ENCODE measurements at places on chromosomes 2 and 18.

DNA sequence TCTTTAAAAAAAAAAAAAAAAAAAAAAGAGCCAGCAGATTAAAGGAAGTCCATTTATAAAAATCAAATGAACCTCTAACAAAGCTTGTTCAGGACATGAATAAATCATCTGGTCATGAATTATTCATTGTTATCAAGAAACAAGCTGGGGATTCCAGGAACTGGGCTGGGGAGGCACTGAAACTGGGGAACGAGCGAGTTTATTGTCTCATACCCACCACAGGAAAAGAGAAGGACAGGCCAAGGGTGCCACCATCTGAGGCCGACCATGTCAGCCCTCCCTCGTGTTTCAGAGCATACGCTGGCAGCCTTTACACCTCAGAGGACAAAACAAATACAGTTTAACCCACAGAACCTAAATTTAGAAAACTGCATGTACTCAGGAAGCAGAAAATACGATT is 164.2 kb downstream of the VWC2L start:
- DNase-seq = peak; percentile 31

GRCh38 chr2:608711-609110 is 68.5 kb downstream of the TMEM18 start:
- DNase-seq = no peak

DNA sequence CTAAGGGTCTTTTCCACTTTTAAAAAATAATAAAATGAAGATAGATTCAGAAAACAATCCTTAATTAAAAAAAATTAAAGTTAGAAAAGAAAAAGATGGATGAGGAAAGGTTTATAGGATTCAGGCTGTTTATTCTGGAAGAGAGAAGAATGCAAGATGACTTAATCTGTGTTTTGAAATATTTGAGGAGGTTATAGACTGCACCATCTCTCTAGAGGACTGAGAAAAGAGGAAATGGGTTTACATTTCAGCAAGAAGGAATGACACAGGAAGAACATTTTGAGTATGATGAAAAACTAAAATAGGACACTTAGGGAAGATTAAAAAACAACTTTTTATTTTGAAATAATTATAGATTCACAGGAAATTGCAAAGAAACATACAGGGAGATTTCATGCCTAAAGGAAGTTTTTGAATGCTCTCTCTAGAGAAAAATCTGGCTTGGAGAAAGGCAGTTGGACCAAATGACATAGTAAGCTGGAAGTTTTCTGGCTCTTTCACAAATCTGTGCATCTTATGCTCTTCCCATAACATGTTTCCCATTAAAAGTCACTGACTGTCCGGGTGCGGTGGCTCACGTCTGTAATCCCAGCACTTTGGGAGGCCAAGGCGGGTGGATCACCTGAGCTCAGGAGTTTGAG is 75.0 kb downstream of the CERS6 start:
- peak; percentile 15 for DNase-seq

- no peak for DNase-seq
Observed at GRCh38 chr2:26658691-26659346, 17.7 kb upstream of the CIB4 start.

DNA sequence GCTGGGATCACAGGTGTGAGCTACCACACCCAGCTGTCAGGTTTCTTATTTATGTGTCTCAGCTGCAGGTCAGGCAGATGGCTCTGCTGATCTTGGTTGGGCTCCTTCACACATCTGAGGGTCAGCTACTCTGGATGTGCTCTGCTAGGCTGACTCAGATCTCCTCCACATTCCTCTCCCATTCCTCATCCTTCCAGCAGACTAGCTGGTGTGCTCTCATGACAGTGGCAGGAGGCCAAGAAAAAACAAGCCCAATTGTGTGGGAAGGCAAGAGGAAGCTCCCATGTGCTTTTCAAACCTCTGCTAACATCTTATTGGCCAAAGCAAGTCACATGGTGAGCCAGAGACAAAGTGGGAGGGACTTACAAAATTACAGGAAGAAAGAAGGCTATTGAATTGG is 11.7 kb upstream of the MSH6 start:
- DNase-seq = peak; percentile 71

DNA sequence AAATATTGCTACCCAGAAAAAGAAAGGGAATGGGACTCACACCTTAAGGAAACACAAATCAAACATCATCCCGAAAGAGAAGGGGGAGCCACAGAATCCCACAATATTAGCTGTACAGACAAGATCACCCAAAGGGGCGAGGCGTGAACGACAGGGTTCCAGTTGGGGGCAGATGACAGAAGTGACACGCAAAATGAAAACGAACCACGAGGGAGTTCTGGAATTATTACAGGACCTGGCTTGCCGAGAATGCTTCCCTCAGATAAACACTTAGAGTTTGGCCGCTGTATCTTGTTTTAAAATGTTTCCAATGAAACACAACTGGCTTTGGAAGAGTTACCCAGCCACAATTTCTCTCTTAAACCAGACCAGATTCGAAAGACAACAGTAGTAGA is 60.4 kb downstream of the C2orf76 start:
- DNase-seq = no peak

GRCh38 chr18:51123046-51123395 is 74.5 kb downstream of the MEX3C start:
- DNase-seq = no peak

GRCh38 chr2:41970988-41971660 is 76.7 kb upstream of the PKDCC start:
- DNase-seq = no peak

- peak; percentile 79 for DNase-seq
Observed at GRCh38 chr2:23745726-23746105, 181.2 kb downstream of the ATAD2B start.

DNA sequence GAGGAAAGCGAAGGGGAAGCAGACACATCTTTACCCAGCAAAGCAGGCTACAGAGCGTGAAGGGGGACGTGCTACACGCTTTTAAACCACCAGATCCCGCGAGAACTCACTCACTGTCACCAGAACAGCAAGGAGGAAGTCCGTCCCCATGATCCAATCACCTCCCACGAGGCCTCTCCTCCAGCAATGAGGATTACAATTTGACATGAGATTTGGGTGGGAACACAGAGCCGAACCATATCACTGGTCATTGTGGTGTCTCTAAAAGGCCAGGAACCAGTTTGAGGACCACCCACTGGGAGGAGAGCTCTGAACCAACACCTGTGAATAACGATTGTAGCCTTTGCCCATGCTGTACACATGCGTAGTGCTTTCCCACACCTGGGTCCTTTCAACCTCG is 116.6 kb upstream of the FAM136A start:
- no peak for DNase-seq

GRCh38 chr2:157929871-157930667 is 53.9 kb upstream of the ACVR1 start:
- DNase-seq = no peak

- DNase-seq = no peak
Observed at GRCh38 chr2:98502556-98503335, 58.1 kb downstream of the INPP4A start.

DNA sequence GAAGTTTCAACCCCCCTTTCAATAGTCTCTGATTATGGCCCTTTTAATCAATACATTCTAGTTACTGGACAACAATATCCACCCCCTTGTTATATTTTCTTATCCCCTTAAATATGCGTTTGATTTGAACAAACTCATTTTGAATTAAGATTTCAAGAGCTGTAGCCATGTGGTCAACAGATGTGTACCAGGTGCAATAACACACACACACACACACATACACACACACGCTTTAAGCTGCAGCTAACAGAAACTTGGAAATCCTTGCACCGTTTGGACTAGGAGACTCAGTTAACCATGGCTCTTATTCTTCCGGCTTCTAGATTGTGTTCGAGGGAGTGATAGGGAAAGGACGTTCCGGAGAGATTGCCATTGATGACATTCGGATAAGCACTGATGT is 82.8 kb downstream of the NRP2 start:
- DNase-seq = no peak

DNA sequence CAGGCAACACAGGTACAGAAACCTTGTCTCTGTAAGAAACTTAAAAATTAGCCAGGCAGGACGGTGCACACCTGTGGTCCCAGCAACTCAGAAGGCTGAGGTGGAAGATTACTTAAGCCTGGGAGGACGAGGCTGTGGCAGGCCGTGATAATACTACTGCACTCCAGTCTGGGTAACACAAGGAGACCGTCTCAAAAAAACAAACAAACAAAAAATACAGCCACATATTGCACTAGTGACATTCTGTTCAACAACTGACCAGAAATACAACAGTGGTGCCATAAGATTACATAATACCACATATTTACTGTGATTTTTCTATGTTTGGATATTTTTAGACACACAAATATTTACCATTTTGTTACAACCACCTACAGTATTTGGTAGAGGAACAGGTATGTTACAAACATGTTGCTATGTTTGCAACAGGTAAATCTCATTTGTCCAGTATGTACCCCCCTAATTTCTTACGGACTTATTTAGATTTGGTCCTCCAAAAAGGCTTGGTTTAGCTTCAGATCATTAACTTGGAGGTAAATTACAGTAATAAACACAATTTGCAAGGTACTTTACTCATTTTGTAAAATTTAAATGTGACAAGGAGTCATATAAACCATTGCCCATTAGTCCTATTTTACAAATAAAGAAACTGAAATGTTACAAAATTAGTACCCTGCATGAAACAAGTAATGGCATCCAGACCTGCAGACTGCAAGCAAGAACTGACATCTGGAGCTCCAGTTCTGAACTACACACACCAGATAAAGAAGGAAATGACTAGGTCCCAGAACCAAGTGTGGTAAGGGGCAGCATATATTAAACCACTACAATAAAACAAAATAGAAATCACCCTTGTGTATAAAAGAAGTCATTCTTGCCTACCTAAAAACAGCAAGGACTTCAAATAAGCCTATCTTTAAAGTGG is 36.8 kb downstream of the TRIP12 start:
- no peak for DNase-seq

DNA sequence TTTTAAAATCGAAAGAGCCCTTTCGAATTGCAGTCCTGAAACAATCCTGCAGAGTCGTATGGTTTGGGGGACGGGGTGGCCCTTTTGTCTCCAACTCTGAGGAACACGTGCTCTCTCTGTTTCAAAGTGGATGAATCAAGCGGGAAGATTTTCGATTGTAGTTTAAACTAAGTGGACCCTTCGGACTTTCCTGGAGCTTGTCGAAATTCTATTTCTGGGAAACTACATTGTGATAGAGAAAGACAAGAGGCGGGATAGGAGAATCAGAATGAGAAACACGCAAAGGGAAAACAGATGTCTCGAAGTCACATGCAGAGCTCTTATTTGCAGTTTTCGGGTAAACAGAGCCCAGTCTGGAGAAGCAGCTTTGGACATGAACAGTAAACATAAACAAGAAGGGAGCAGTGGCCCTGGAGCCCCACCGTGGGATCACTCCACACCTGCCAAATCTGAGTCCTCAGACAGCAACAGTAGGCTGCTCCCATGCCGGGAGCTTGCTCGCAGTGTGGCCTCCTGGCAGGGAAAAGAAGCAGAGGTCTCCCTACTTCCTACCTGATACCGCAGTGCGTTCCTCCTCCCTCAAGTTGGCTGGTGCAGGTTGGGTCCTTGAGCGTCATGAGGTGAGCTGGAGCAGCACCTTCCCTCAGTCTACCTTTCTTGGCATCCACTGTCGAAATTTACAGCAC is 202.4 kb downstream of the SLC4A3 start:
- no peak for DNase-seq

DNA sequence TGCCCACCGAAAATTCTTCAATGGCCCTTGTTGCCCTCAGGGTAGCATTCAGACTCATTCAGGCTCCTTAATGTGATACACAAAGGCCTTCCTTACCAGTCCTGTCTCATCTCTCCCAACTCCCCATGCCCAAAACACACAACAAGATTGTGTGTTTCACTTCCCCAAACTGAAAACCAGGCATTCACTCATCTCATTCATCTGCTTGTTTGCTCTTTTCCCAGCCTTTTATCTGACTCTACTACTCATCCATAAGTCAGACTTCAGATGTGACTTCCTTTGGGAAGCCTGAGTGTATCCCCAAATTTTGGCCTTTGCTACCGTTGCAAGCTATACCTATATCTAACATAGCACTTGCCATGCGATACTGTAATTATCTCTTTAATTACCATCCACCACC is 9.7 kb upstream of the SLC39A10 start:
- DNase-seq = no peak

GRCh38 chr18:68498185-68498584 is 216.7 kb downstream of the TMX3 start:
- no peak for DNase-seq

GRCh38 chr2:144048631-144049060 is 471.3 kb downstream of the ZEB2 start:
- DNase-seq = no peak

GRCh38 chr2:102603904-102604303 is 15.4 kb upstream of the SLC9A2 start:
- no peak for DNase-seq

DNA sequence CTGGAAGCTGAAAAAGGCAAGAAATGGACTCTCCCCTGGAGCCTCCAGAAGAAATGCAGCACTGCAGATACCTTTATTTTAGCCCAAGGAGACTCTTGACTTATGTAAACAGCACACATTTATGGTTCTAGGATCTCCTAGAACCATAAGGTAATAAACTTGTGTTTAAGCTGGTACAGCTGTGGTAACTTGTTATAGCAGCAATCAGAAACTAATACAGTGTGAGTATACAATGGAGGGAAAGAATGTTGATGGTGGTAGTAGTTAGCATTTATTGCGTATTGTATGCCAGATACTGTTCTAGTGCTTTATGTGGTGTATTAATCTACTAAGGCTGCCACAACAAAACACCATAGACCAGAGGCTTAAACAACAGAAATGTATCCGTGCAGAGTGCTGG is 40.6 kb downstream of the FOSL2 start:
- no peak for DNase-seq

GRCh38 chr2:5846881-5847280 is 154.7 kb downstream of the SOX11 start:
- peak; percentile 86 for DNase-seq

GRCh38 chr18:25701821-25702220 is 349.9 kb upstream of the ZNF521 start:
- no peak for DNase-seq

DNA sequence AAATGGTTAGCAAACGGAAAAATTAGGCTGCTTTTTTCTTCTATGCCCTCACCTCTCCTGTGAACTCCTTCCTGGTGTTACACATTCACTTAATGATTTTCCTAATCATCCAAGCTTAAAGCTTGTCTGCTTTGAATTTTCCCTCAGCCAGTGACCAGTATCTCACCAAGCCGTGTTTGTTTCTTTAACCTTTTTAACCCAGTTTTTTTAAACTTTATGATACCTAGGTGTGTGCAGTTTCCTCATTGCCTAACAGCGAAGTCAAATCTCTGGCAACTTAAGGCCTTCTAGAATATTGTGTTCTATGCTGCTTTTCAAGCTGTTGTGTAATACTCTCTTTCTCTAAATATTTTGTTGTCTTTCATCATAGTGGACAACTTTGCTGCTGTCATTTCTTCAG is 113.0 kb downstream of the PIK3C3 start:
- no peak for DNase-seq

- DNase-seq = no peak
Observed at GRCh38 chr2:7513834-7514233, 596.6 kb downstream of the RNF144A start.

DNA sequence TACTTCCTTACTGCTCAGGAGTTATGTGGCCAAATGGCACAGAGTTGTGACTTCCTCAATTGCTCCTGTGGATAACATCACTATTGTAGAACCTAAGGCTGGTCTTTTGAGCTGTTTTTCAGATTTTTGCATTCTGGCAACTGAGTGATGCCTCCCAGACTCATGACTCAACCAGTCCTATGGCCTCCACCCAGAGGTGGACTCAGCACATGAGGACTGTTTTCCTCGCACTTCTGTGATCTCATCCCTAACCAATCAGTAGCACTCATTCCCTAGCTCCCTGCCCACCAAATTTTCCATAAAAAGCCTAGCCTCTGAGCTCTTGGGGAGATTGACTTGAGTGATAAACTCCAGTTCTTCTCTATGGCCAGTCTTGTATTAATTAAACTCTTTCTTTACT is 407.9 kb upstream of the TNP1 start:
- DNase-seq = no peak

Measured in A673 (cell line).